ENCODE measurements at places on chromosomes 1 and 21. TPM values are rescaled to one million over a fixed set of nuclear protein-coding genes. Genes with fewer than 3 reads are reported as not detected.

TOR1AIP1 gene
- 25.4 TPM for total RNA-seq

OR2L3 gene
- total RNA-seq, result not detected

GRCh38 chr1:67753776-67754525 is 69.0 kb downstream of the GADD45A start:
- H3K4me3 ChIP-seq, result no peak overlapping the region
- H3K4me1 ChIP-seq, result peaks cover 14% of the 10 kb centered on the region
- DNase-seq, result no peak
- no peaks in the 10 kb centered on the region for H3K27me3 ChIP-seq
- H3K27ac ChIP-seq, result no peak overlapping the region
- H3K36me3 ChIP-seq, result no peaks in the 10 kb centered on the region

DNA sequence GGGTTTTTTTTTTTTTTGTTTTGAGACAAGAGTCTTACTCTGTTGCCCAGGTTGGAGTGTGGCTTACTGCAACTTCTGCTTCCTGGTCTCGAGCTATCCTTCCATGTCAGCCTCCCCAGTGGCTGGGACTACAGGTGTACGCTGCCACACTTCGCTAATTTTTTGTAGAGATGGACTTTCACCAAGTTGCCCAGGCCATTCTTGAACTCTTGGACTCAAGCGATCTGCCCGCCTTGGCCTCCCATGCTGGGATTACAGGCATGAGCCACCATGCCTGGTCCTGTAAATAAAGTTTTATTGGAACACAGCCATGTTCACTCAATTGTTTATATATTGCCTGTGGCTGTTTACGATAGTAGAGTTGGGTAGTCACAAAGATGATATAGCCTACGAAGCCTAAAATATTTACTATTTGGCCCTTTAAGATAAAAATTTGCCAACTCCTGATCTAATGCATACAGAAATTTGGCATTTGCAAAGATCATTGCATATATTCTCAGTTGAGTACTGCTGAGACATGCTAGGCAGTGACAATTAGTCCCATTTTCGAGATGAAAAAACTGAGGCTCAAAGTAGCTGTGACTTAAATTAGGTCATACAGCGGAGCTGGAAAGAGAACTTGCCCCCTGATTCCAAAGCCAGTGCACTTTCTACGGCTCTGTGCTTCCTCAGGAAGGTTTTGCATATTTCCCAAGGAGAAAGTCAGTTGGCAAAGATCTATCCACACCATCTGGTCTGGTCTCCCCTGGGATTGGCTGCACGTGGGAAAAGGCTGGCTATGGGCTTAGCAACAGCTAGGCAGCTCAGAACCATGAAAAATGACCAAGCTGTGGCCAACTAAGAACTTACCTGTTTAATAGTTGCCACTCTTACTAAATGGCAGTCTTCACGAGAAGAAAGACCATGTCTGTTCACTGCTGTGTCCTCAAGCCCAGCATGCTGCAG is 19.4 kb downstream of the MECR start:
- no peak overlapping the region for H3K27ac ChIP-seq
- H3K4me1 ChIP-seq, result no peaks in the 10 kb centered on the region
- H3K27me3 ChIP-seq, result no peaks in the 10 kb centered on the region

DNA sequence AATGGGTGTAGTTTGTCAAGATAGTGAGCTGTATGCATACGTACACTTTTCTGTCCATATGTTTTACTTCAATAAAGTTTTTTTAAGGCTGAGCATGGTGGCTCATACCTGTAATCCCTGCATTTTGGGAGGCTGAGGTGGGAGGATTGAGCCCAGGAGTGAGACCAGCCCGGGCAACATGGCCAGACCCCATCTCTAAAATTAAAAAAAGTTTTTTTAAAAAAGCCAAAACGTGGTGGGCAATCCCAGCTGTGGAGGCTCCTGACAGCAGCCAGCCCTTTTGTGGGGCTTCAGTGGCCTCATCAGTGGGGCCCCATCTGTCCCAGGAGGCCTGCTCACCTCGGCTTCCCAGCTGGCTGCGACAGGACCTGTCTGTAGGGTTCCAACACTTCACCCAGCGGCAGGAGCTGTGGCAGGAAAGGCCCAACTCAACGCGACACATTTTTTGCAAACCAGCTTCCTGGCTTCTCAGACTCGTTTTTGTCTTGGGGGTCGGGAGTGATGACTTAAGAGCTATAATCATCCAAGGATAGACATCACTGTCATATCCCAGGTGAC is 56.9 kb upstream of the LBR start:
- H3K4me1 ChIP-seq, result no peaks in the 10 kb centered on the region
- H3K36me3 ChIP-seq, result no peaks in the 10 kb centered on the region
- no peaks in the 10 kb centered on the region for H3K27me3 ChIP-seq
- H3K4me3 ChIP-seq, result no peak overlapping the region

DNA sequence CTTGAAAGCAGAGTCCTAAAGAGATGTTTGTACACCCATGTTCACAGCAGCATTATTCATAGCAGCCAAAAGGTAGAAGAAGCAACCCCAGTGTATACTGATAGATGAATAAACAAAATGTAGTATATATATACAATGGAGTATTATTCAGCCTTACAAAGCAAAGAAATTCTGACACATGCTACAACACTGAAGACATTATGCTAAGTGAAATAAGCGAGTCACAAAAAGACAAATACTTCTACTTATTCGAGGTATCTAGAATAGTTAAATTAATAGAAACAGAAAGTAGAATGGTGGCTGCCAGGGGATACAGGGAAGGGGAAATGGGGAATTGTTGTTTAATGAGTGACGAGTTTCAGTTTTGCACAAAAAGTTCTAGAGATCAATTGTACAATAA is 23.5 kb downstream of the COP1 start:
- H3K27ac ChIP-seq, result no peak overlapping the region
- H3K36me3 ChIP-seq, result peaks cover 24% of the 10 kb centered on the region
- no peak overlapping the region for H3K4me3 ChIP-seq
- no peaks in the 10 kb centered on the region for H3K4me1 ChIP-seq
- no peak for DNase-seq

DNA sequence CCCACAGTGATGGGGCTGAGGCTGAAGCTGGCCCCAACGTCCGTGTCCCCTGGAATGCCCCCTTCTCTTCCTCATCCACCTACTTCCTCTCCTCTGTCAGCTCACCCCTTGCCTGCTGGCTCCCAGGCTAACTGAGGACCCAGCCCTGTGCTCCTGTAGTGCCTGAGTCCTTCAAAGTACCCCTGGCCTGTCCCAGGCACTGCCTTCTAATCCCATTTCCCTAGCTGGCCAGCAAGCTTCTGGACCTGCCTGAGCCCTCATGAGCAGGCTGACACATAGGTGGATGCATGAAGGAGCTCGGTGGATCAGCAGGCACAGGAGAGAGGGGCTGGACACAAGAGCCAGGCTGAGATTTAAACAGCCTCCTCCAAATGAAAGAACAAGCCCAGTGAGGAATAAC is 650.8 kb downstream of the NPHP4 start:
- H3K36me3 ChIP-seq, result no peaks in the 10 kb centered on the region
- H3K27ac ChIP-seq, result no peak overlapping the region
- peaks cover 2% of the 10 kb centered on the region for H3K27me3 ChIP-seq
- no peaks in the 10 kb centered on the region for H3K4me1 ChIP-seq
- no peak overlapping the region for H3K4me3 ChIP-seq

- H3K36me3 ChIP-seq, result no peaks in the 10 kb centered on the region
- no peak overlapping the region for H3K4me3 ChIP-seq
- H3K27ac ChIP-seq, result no peak overlapping the region
- peaks cover 16% of the 10 kb centered on the region for H3K4me1 ChIP-seq
- DNase-seq, result no peak
Observed at GRCh38 chr1:41954533-41954944, 35.8 kb upstream of the HIVEP3 start.

- H3K4me3 ChIP-seq, result no peak overlapping the region
- peak overlapping the region; percentile 85 for H3K27ac ChIP-seq
- peaks cover 75% of the 10 kb centered on the region for H3K4me1 ChIP-seq
- DNase-seq, result no peak
- H3K27me3 ChIP-seq, result no peaks in the 10 kb centered on the region
- H3K36me3 ChIP-seq, result peaks cover 22% of the 10 kb centered on the region
Observed at GRCh38 chr1:207884266-207885029, 26.5 kb downstream of the CD34 start.

DNA sequence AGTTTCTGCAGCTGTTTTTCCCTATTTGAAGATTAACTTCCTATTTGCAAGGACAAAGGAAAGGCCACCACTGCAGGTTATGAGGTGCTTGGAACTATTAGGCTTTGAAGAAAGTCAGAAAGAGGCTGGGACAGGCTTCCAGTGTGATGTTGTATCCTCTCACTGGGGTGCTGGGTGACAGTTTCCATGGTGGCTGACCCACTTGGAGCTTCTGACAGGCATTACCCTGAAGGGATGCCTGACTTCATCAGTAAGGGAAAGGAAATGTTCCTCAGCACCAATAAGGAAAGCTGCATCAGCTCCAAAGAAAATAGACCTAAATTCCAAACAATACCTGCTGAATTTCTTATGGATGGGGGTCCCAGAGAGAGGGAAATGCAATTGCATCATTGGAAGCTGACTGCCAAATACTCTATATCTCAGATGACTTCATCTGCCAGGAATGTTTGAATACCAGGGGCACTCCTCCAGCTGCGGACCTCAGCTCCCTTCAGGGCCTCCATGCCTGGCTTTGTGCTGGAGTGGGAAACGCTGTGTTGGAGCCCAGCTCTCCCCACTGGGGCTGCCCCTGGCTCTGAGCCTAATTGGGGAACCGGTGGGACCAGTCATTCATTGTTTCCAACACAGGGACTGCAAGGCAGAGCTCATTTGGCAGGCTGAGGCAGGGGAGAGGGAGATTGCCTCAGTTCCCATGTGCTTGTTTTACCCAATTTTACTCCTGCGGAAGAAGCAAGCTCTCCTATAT is 76.6 kb downstream of the RGL1 start:
- no peak overlapping the region for H3K4me3 ChIP-seq
- peaks cover 26% of the 10 kb centered on the region for H3K36me3 ChIP-seq
- DNase-seq, result peak; percentile 74
- no peaks in the 10 kb centered on the region for H3K27me3 ChIP-seq
- peak overlapping the region; percentile 53 for H3K27ac ChIP-seq
- H3K4me1 ChIP-seq, result peaks cover 20% of the 10 kb centered on the region

DNA sequence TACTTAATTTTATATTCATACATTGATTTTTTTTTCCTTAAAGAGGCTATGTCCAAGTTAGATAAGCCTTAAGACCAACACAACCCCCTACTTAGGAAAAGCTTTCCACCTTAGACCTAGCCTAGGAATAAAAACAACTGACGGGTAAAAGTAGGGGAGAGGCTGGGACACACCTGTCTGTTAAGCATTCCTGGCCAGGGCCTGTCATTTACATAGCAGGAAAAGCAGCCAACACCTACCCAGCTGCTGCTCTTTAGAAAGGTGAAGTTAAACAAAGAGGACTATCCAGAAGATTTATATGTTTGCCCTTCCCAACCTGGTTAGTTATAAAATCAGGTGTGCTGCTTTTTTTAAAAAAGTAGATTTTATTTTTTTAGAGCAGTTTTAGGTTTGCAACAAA is 29.1 kb upstream of the SAMD13 start:
- H3K27me3 ChIP-seq, result no peaks in the 10 kb centered on the region
- H3K36me3 ChIP-seq, result no peaks in the 10 kb centered on the region
- DNase-seq, result no peak
- H3K27ac ChIP-seq, result no peak overlapping the region

GRCh38 chr1:115890580-115890979 is 49.7 kb upstream of the NHLH2 start:
- H3K4me3 ChIP-seq, result no peak overlapping the region
- no peaks in the 10 kb centered on the region for H3K27me3 ChIP-seq
- no peaks in the 10 kb centered on the region for H3K4me1 ChIP-seq
- no peak for DNase-seq
- H3K36me3 ChIP-seq, result no peaks in the 10 kb centered on the region

DNA sequence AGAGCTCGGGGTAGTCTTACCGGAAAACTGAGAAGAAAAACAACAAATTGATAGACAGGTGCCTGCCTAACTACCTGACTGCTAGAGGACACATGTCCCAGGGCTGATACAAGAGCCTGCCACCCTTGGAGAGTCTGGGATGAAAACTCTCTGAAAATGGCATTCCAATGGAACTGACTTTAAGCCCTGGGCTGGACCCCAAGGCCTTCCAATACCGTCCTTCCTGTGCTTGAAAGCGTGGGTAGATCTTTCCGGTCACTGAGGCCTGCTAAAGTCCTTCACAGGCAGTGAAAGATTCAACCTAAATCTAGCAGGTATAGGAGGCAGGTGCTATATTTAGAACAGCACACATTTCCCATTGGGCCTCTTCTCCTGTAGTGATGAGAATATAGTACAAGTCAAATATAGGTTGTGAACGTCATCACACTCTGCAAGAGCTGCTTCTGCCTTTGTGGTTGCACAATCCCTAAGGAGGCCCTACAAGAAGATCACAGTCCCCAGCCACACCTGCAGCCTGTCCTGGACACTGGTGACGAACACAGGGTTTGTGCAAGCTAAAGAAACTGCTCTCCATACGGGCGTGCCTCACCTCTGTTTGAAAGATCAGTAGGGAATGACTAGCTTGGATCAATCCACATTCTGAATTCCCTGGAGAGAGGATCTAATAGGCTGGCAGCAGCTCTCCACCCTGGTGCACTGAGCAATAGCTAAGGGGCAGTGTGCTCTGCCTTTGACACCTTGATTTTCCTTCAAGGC is 876 bp upstream of the CHML start:
- H3K36me3 ChIP-seq, result no peaks in the 10 kb centered on the region
- DNase-seq, result no peak
- no peaks in the 10 kb centered on the region for H3K27me3 ChIP-seq
- peak overlapping the region; percentile 84 for H3K27ac ChIP-seq

All from heart left ventricle (tissue), 16 donors.